ENCODE measurements at places on chromosomes 12 and 14. TPM values are rescaled to one million over a fixed set of nuclear protein-coding genes. Genes with fewer than 3 reads are reported as not detected.

- H3K4me1 ChIP-seq, result no peaks in the 10 kb centered on the region
- no peak overlapping the region for H3K27ac ChIP-seq
Measured at GRCh38 chr12:13404111-13404628, 207.6 kb downstream of the EMP1 start.

Gene KRT80
- 0.38 TPM for total RNA-seq

Gene TPCN1
- 66.7 TPM for total RNA-seq

Gene EMC9
- total RNA-seq, result 35.8 TPM

- no peaks in the 10 kb centered on the region for H3K4me1 ChIP-seq
- no peaks in the 10 kb centered on the region for H3K27me3 ChIP-seq
- H3K27ac ChIP-seq, result no peak overlapping the region
- no peak for DNase-seq
- H3K36me3 ChIP-seq, result no peaks in the 10 kb centered on the region
- H3K4me3 ChIP-seq, result no peak overlapping the region
Measured at GRCh38 chr14:72688990-72689671, 204.8 kb downstream of the DPF3 start.

DNA sequence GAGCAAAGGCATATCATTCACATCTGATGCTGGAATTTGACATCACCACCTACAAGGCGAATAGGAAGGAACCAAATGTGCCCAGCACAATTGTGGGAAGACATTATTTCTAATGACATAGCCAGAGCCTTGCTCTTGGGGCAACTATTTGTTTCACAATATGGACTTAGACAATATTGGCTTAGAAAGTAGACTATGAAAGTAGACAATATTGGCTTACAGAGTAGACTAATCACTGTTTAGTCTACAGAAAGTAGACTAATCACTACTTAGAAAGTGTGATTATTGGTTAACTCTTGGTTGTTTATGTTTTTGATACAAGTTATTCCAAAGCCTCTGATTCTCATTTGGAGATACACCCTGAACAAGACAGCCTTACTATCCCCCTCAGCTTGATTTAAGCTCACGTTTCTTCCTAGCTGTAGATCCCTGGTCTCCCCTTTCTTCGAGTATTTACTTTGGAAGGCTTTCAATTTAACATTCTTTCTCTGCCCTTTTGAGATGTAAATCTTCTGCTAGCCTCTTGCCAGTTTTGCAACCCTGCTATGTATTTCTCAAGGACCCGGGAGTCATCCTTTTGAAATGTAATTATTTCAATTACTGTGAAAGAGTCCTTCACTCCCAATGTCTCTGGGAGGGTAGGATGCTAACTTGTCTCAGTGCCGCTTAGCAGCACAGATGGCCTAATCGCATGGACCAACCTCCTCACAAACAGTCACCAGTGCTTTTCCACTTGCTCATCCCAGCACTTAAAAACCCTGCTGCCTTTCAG is 843.2 kb downstream of the GALC start:
- no peaks in the 10 kb centered on the region for H3K4me1 ChIP-seq
- no peaks in the 10 kb centered on the region for H3K27me3 ChIP-seq
- no peak overlapping the region for H3K27ac ChIP-seq
- no peak overlapping the region for H3K4me3 ChIP-seq

DNA sequence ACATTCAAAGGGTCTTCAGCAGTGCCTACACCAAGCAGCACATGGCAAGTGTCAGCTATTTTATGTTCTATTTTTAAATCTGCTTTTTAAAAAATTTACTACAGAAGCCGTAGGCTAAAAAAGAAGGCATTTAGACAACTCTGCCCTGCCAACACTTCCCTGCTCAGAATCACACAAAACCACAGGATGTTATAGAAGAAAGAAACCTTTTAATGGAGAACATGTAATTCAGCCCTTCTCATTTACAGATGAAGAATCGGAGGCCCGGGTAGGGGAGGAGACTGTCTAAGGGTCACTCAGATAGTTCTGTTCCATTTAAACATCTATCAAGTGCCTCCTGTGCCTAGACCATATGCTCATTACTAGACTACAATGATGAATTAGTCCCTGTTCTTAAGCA is 171.8 kb upstream of the NTF3 start:
- no peaks in the 10 kb centered on the region for H3K27me3 ChIP-seq
- H3K36me3 ChIP-seq, result no peaks in the 10 kb centered on the region
- DNase-seq, result no peak
- H3K27ac ChIP-seq, result no peak overlapping the region
- H3K4me3 ChIP-seq, result no peak overlapping the region

Gene NXPH4
- total RNA-seq, result not detected

GRCh38 chr12:105466901-105467598 is 136.6 kb downstream of the C12orf75 start:
- H3K4me1 ChIP-seq, result no peaks in the 10 kb centered on the region
- no peak overlapping the region for H3K27ac ChIP-seq
- H3K27me3 ChIP-seq, result no peaks in the 10 kb centered on the region
- no peaks in the 10 kb centered on the region for H3K36me3 ChIP-seq
- no peak overlapping the region for H3K4me3 ChIP-seq
- no peak for DNase-seq

DNA sequence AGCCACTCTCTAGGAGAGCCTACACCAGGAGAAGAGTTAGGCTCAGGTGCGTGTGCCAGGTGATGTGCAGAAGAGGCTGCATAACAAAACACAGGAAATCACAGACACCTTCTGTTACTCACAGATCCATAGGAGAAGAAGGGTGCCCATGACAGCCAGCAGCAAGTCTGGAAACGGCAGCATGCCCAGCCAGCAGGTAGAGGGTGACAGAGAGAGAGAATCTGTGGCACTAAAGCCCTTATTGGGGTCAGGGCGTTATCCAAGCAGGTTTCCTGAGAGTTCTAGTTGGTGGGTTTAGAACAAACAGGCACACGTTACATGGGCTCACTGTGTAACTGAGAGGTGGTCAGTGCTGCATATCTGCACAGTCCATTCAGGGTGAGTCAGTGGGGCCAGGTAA is 14.9 kb upstream of the SLC8A3 start:
- no peak for DNase-seq
- no peaks in the 10 kb centered on the region for H3K36me3 ChIP-seq
- no peaks in the 10 kb centered on the region for H3K4me1 ChIP-seq
- no peak overlapping the region for H3K4me3 ChIP-seq

Gene CHMP4A
- total RNA-seq, result 190 TPM

All from Peyer's patch (tissue), 4 donors.